ENCODE measurements at places on chromosomes 13 and 19.

DNA sequence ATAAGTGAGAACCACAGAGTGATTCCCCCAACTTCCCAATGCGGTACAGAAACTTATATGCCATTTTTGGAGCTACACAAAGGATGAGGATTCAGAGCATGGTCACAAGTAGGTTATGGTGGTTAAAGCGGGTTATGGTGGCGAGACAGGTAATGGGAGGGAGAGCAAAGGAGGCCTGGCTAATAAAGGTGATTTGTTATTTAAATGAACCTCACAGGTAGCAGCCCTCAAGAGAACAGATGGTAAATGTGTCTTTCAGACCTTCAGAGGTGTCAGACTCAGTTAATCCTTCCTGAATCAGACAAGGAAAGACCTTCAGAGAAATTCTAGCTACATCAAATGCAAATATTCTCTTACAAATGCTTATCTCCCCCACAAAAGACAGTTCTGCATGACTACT lies 1971.4 kb downstream of the OLFM4 start:
- no peak for DNase-seq

DNA sequence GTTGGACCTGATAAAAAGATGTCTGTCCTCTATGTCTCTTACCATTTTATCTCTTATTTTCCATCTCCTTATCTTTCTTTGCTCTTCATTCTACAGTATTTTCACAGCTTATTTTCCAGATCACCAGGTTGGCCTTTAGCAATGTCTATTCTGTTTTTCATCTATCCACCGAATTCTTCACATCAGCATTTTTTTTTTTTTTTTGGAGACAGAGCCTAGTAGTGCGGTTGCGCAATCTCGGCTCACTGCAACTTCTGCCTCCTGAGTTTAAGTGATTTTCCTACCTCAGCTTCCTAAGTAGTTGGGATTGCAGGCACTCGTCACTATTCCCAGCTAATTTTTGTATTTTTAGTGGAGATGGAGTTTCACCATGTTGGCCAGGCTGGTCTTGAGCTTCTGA lies 49.0 kb downstream of the DNAJC15 start:
- no peak for DNase-seq

GRCh38 chr13:108574856-108575255 lies 54.6 kb upstream of the MYO16 start:
- no peak for DNase-seq

- DNase-seq, result no peak
Measured at GRCh38 chr13:73103238-73103637, 44.4 kb downstream of the KLF5 start.

DNA sequence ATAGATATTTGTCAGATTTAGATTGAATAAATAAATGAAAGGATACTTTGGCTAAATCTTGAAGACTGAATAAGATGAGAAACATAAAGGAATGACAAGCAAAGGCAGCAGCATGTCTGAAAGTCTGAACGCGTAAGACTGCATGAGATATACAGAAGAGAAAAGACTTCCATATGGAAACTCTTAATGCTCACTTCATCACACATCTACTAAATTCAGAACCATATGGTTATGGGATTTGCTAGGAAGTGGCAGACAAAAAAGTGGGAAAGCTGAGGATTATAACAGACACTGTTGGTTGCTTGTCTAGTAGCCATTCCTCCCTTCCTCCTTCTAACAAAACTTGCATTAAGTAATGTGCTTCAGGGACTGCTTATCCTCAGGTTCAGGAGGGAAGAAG lies 446.7 kb downstream of the KCTD12 start:
- no peak for DNase-seq

DNA sequence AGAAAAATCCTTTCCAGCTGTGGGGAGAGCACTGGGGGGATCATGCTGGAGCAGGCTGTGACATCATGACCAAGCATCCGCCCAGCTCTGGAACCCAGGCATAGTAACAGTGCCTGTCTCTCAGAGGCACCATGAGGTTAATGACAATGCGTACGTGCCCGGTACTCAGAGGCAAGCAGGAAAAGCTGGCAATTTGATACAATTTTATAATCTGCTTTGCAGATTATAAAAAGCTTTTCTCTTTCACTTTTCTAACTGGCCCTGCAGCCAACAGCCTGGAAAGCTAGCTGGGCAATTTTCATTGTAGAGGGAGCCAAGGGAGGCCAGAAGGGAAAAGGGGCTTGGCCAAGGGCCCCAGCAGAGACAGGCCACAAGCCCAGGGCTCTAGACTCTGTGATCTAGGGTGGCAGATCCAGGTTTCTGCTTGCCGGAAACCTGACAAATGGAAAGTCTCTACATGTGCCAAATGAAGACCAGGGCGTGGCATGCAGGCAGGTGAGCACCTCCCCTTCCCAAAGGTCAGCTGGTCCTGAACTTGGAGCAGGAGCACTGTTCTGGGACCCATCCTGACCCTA lies 22.7 kb downstream of the VRK3 start:
- DNase-seq, result no peak

- no peak for DNase-seq
Measured at GRCh38 chr19:416416-416815, 7.5 kb upstream of the C2CD4C start.

DNA sequence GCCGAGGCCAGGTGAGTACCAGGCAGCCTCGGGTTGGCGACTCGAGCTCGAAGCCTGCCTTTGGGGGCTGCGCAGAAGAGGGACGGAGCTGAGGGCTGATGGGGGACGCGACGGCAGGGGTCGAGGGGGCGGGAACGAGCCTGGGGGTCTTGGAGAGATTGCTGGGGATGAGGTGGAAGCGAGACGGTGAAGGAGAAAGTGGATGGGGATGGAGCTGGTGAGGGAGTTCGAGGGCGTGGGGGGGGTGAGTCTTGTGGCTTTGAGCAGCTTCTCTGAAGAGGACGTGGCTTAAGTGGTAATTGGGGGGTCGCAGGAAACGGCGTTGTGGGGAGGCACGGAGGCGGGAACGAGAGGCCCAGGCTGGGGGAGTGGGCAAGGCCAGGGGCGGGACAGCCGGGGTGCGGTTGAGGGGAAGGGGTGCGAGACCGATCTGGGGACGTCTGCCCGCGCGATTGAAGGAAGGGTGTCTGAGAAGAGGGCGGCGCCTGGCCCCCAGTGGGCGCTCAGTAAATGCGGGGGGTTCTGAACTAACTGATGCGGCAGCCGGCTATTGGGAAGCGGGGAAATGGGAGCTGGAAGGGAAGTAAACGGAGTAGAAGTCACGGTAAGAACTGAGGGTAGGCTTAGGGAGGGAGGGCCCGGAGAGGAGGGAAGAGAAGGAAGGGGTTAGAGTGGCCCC lies 426 bp downstream of the MYO9B start:
- DNase-seq, result no peak

Measured in HT1080 (cell line).